SK-MEL-5 (cell line): ENCODE measurements at places on chromosomes 2 and 18. TPM values are rescaled to one million over a fixed set of nuclear protein-coding genes. Genes with fewer than 3 reads are reported as not detected.

Gene DES
- total RNA-seq = 0.13 TPM in 1 of 2 replicates, not detected in the other

- no peak for DNase-seq
Observed at GRCh38 chr2:174035117-174035635, 70.0 kb upstream of the SP3 start.

GRCh38 chr18:34550902-34551301 is 159.2 kb upstream of the DTNA start:
- DNase-seq = no peak

- peak; percentile 44 for DNase-seq
Observed at GRCh38 chr18:76821875-76822505, 367 bp upstream of the ZNF236 start.

DNA sequence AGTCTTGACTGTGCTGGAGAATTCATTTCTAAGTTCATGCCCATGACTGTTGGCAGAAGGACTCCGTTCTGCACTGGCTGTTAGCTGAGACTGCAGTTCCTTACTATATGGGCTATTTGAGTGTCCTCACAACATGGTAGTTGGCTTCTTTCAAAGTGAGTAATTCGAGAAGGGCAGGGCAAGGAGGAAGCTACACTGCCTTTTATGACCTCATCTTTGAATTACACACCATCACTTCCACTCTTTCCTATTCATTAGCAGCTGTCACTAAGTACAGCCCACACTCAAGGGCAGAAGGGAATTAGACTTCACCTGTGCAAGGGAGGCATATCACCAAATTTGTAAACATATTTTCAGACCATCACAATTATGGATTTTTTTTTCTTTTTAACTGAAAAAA is 55.9 kb upstream of the EPAS1 start:
- DNase-seq = no peak

Gene C2orf72
- total RNA-seq = 2.0 and 3.8 TPM in 2 replicates

Gene MC5R
- not detected in 2 replicates for total RNA-seq

Gene CYP26B1
- 1.8 and 1.9 TPM in 2 replicates for total RNA-seq

Gene NEB
- 0.51 and 1.4 TPM in 2 replicates for total RNA-seq

GRCh38 chr18:75124551-75124950 is 84.4 kb downstream of the PTGR3 start:
- no peak for DNase-seq

GRCh38 chr2:10447300-10447894 is 730 bp downstream of the ODC1 start:
- DNase-seq = no peak

Gene DPP4
- 0.08 TPM in 1 of 2 replicates, not detected in the other for total RNA-seq

DNA sequence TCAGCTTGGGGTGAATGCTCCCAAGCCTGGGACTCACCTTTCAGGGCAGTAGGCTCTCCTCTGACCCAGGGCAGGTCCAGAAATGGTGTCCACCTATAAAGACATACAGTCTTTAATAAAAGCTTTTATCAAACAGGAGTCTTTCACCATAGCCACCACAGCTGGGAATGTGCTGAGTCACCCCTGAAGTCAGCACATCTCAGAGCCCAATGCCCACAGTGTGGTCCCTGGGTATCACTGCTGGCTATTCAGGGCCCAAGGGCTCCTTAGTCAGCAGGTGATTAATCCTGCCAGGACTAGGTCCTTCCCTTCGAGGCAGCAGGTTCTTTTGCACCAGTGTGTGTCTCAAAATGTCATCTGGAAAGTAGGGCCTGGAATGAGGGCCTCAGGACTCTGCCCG is 181.9 kb downstream of the MEMO1 start:
- DNase-seq = no peak

Gene KIF1A
- total RNA-seq = 0.50 TPM in 1 of 2 replicates, not detected in the other

DNA sequence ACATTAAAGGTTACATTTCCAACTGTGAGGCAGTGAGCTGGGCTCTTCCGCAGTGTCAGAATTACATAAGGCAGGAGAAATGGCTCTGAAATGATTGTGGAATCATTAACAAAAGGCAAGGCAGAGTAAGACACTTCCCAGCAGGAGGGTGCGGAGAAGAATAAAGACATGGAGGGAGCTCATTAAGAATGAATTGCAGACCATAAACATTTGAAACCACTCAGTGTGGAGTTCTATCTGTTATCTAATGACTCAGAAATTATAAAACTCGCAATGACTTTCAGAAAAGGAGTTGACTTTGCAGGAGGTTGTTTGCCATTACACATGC is 77.0 kb downstream of the SMIM21 start:
- DNase-seq = no peak

Gene PELI1
- 8.9 and 9.4 TPM in 2 replicates for total RNA-seq

- DNase-seq = peak; percentile 62
Observed at GRCh38 chr2:118032169-118033013, 18.5 kb upstream of the CCDC93 start.

DNA sequence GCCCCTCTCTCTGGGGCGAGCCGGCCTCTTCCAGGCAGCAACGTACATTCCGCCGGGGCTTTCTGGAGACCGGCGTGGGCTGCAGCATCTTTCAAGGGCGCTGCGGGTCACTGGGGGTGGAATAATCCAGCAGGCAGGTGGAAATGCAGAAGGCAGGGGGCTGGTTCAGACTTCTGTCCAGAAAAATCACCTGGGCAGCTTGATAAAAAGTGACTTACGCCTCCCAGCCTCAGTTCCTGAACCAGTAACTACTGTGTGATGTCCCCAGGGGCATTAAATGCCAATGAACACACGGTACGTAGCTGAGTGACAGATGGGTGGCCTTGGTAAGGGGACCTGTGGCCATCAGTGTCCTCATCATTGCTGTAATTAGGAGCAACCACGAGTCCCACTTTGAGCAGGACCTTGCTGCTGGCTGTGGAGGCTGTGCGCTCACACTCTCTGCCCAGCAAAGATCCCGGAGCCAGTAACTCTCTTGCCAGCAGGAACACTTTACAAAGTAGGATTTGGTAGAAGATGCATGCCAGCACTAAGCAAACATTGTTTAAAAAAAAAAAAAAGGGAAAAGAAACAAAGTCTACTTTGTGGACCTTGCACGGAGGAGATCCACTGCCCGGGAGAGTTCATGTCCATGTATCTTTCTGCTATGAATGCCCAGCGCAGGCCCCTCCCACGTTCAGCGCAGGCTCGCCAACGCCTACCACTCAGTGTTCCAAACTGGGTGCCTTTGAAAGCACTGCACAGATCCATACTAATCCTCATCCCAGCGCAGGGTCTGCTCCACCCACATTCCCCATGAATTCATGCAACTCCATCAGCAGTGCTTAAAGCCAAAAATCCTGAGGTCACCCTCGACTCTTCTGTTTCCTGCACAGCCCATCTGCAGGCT is 177.3 kb downstream of the HDAC4 start:
- peak; percentile 83 for DNase-seq

DNA sequence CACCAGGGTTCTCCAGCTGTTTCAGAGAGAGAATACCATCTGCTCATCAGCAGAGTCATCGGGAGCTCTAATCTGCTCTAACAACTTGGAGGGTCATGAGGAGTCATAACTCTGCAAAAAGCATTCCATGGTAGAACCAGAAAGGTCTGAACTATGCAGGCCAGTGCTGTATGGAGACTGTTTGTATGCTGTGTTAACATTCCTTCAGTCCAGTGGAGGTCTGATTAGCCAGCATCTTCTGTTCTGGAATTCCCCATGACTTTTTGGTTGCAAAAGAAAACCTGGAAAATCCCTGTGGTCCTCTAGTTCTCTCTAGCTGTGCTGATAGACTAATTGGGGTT is 9.4 kb upstream of the ITGB6 start:
- DNase-seq = no peak

- no peak for DNase-seq
Observed at GRCh38 chr2:131044075-131044756, 49.0 kb downstream of the FAM168B start.

Gene RESP18
- not detected in 2 replicates for total RNA-seq

DNA sequence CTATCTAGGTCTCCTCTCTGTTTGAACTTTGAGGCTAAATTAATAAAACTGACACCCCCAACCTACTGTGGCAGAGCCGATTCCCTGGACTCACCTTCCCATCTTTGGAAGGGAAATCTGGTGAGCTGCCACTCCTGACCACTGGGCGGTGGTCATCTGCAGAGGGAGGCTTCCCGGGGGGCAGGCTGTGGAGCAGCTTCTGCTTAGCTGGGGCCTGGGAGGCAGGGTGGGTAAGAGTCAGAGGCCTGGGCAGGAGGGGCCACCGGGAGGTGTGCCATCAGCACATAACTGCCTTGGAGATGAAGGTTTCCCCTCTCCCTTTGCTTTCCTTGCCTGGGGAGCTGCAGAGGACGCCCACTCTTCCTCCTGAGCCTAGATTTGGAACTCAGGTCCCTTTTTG is 2.3 kb upstream of the NPPC start:
- peak; percentile 13 for DNase-seq

GRCh38 chr2:52117299-52117698 is 1085.4 kb upstream of the NRXN1 start:
- no peak for DNase-seq

Gene ALK
- total RNA-seq = 3.7 and 4.8 TPM in 2 replicates

Gene RAB6C
- not detected in 2 replicates for total RNA-seq

DNA sequence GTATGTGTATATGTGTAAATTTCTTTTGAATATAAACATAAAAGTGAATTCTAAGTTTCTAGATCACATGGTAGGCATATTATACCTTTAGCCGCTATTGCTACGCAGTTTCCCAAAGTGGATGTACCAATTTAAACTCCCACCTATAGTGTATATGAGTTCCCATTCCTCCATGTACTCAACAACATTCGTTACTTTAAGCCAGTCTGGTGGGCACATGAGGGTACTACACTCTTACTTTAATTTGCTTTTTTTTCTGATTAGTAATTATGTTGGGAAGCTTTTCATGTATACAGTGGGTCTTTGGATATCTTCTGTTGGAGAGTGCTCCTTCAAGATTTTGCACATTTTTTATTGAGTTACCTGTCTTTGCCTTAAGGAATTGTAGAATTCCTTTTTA is 683.8 kb downstream of the ERBB4 start:
- DNase-seq = no peak

- no peak for DNase-seq
Observed at GRCh38 chr2:50448556-50448955, 583.4 kb downstream of the NRXN1 start.

Gene TEKT4
- not detected in 2 replicates for total RNA-seq

Gene ZAP70
- not detected in 2 replicates for total RNA-seq

Gene NMS
- total RNA-seq = not detected in 2 replicates

Gene GCKR
- not detected in 2 replicates for total RNA-seq

Gene UGT1A3
- total RNA-seq = not detected in 2 replicates

GRCh38 chr2:227205701-227206100 is 41.3 kb downstream of the COL4A3 start:
- DNase-seq = no peak

DNA sequence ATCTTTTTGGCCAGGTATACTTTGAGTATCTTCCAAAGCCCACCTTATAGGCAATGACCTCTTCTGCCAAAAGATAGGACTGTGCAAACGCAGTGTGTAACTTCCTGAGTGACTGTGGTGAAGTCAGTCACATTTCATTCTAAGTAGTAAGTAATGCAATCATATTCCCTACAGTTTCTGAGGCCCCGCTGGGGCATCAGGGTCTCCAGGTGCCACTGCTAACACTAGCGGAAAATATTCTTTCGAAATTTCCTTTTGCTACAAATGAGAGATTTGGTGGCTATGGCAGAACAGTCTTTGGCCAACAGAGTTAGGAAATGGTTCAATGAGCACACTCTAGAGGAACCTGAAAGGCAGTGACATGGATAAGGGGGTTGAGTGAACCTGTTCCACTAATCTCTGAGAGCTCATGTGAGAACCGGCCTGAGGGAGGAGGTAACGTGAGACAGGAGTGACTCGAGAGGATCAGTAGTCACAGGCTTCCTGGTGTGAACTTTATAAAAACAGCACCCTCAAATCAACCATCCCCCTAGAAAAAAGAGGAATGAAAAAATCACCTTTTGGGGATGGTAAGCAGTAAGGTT is 102.6 kb upstream of the LPIN2 start:
- DNase-seq = no peak

- peak; percentile 11 for DNase-seq
Observed at GRCh38 chr2:116435648-116436047, 1378.8 kb upstream of the DDX18 start.

Gene C1QL2
- not detected in 2 replicates for total RNA-seq

GRCh38 chr2:238974501-238975166 is 126.7 kb downstream of the TWIST2 start:
- peak; percentile 54 for DNase-seq

Gene COLEC12
- total RNA-seq = 1.9 TPM in 2 replicates

Gene UGT1A4
- not detected in 2 replicates for total RNA-seq

- DNase-seq = no peak
Observed at GRCh38 chr2:232042911-232043574, 81.5 kb downstream of the DIS3L2 start.

Gene CFC1B
- total RNA-seq = not detected in 2 replicates

DNA sequence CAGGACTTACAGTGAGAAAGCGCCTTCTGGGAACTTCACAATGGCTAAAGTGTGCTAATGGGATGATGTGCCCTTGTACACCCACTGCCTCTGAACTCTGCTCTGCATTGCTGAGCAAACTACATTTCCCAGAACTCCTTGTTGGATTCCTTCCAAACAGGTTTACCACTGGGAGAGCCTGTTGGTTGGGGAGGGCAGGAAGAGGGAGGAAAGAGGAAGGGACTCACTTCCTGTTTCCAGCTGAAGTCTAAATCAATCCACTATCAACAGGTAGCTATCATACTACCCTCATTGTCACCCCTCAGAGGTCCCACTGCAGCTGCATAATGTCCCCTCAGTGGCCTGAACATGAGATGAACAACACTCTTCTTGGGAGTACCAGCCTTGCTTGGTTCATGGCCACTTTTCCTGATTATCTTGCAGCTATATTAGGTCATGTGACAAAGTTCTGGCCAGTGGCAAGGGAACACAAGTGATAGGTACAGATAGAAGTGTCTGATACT is 109.7 kb downstream of the MSH2 start:
- peak; percentile 52 for DNase-seq

Gene POTEF
- total RNA-seq = 0.11 TPM in 1 of 2 replicates, not detected in the other

Gene ATOH8
- 12.0 and 16.9 TPM in 2 replicates for total RNA-seq

- DNase-seq = no peak
Observed at GRCh38 chr2:240455272-240455646, 19.8 kb downstream of the GPC1 start.
